Stimulated activated CD4-positive, alpha-beta T cell treated with anti-CD3 and anti-CD28 coated beads, Interleukin-1b, Interleukin-23, amount 100 ng/mL, for 24 hours (primary cell): ENCODE measurements at places on chromosomes 3 and 15.
A peak's percentile ranks its signal among the peaks of the same experiment; 100 is the strongest.

DNA sequence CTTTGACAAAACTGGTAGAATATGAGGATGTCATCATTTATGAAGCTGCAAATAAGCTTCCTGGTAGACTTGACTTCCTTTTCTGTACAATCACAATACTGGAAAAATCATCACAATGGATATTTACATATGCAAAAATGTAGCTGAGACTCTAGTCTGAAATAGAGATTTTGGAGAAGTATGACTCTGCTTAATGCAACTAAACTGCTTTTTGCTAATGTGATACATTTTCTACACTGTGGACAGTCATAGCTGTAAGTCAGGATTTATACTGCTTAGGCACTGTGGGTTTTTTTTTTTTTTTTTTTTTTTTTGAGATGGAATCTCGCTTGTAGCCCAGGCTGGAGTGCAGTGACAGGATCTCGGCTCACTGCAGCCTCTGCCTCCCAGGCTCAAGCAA is 34.5 kb upstream of the ST3GAL6 start:
- DNase-seq: no peak

- no peak for DNase-seq
Observed at GRCh38 chr3:106341586-106342162, 472.9 kb upstream of the CBLB start.

GRCh38 chr3:111979434-111980038 is 710 bp downstream of the ABHD10 start:
- DNase-seq: no peak

GRCh38 chr3:149058602-149059001 is 27.7 kb downstream of the HLTF start:
- no peak for DNase-seq

GRCh38 chr15:40234783-40235182 is 4.1 kb upstream of the PAK6 start:
- no peak for DNase-seq

DNA sequence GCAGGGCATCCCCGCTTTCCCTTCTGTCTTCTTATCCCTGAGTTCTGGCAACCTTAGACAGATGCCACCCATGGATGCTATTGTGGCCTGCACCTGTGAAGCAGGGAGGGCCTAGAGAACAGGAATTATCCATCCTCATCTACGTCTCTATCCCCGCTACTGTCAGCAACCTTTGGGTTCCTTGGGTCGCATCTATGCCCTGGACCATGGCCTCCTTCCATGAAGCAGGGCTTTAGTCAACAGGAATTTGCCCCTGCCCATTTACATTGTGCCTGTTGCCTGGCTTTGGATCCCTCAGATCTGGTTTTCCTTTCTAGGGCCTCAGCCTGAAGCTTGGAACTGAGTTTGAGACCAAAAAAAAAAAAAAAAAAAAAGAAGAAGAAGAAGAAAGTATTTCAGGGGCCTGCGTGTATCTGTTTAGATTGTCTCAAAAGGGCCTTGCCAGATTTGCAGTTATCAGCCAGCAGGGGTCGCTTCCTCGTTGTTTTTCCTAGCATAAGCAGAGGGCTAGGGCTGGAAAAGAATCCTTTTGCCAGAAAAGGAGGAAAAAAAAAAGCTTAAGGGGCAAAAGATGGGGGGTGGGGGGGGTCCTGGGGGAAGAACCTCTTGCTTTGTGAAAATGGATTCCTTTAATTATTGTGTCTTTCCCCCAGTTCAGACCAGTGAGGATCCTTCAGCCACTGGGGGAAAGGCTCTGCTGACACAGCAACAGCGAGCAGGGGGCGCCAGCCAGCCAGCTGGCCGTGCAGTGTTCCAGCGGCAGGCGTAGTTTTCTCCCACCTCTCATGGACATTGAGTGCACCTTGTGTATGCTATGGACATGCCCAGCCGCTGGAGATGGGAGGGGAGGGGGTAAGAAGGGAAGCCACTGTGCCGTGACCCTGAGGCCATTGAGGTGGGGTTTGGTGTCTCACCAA is 65.7 kb upstream of the ALDH1L1 start:
- DNase-seq: no peak

DNA sequence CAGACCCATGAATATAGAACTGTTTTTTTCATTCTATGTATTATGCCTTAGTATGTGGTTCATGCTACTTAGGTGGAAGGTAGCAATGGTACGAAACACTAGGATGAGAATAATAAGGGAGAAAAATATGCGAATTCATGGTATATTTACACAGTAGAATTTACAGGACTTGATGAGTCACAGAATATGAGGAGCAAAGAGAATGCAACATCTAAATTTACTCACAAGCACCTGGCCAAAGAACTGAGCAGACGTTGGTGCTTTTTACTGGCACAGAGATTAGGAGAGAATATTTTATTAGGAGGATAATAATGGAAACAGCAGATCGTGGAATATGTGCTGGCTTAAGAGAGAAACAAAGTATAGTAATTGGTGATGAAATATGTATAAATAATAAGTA is 785.4 kb upstream of the ROBO1 start:
- DNase-seq: no peak

GRCh38 chr15:83114856-83115255 is 7.4 kb downstream of the TM6SF1 start:
- DNase-seq: no peak

GRCh38 chr3:65919826-65920225 is 118.9 kb downstream of the MAGI1 start:
- no peak for DNase-seq

DNA sequence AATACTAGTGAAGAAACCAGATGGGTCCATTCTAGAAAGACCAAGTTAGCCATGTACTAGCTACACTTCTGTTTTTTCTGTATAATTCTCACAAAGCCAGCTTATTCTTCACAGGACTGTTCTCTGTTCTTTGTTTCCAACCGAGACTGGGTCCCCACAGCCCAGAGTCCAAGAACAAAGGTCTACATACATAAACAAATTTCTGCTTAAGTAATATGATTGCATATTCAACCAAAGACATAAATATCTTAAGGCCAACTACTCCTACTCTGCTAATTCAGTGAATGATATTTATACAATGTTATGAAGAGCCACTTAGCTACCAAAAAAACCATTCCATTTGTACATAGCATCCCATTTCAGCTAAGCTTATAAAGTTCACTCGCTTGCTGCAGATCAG is 299.8 kb upstream of the CCDC54 start:
- DNase-seq: no peak

GRCh38 chr15:57406062-57406772 is 29.9 kb downstream of the CGNL1 start:
- DNase-seq: no peak

DNA sequence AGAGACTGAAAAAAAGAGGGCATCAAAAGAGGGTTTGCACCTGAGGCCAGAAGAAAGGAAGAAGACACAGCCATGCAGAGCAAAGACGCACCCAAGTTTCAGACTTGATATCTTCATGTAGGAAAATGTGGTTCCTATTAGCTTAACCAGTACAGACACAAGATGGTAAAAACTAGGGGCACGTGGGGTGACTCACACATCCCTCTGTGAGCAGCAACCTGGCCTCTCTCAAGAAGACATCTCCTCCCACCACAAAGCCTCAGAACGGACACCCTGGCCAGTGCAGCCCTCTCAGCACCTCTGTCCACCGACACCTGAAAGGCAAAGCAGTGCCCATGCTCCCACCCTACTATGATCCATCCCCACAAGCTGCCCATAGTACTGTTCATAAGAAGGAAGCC is 33.3 kb downstream of the GLB1 start:
- DNase-seq: no peak

DNA sequence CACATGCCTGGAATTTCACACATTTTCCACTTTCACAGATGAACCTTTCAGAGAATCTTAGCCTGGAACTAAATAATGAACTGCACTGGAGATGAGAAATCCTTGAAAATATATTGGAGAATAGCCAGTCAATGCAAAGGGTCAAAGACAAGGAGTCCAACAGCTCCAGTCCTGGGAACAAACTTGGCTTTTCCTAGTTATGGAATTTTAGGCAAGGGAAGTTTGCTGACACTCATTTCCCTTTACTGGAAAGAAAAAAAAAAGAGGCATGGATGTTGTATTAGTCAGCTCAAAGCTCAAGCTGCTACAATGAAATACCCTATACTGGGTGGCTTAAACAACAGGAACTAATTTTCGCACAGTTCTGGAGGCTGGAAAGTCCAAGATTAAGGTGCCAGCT is 690.8 kb upstream of the ARPP21 start:
- no peak for DNase-seq

DNA sequence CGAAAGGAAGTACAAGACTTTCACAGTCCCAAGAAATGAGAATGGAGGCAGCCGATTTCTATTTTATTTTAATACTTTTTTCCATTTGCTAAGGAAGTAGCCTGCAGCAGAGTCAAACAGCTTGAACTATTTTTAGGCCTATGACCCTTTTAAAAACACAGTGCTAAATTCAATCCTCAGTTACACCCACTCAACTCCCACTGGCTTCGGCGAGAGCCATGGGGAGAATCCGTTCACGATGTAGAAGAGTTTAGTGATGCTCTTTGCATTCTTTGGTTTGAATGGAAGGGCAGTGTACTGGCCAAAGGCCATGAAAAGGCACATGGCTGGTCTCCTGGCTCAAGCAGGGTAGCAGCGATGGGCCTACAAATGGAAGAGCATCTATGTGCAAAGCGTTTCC is 343.5 kb downstream of the FOXP1 start:
- DNase-seq: no peak

GRCh38 chr15:70234256-70234905 is 136.7 kb upstream of the TLE3 start:
- no peak for DNase-seq

DNA sequence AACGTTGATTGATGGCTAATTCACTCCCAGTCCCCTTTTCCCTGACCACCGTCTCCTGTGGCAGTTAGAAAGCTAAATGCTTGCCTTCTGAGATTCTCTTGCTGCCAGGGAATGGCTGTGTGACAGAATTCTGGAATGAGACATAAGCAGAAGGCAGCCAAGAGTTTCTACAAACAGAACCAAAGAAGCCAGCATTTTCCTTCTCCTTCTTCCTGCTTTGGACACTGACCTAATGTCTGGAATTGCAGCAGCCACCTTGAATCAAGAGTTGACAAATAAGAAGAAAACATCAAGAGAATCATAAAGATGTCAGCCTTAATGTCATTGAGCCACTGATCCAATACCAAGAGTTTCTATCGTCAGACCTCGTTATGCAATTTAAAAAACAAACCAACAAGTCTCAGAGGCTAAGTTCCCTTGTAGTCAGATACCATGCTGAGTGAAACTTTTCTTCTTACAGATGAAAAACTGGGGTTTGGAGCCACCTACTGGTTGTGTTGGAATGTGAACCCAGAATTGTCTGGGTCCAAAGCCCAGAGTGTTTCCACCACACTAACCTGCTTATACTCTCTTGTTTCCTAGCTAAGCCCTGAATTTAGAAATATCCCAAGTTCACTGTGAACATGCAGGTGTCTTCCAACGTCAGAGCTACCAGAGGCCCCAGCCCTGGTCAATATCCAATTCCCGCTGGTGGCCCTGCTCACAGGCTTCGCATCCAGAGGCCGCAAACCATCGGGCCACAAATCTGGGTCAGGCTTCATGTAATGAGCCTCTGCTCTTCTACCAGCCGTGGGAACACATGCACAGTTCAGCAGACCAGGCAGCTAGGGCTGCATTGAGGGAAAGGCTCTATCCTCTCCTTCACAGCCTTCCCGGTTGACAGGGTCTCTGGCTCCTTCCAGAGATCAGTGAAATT is 42.5 kb downstream of the MCF2L2 start:
- DNase-seq: peak; percentile 38

- DNase-seq: no peak
Observed at GRCh38 chr3:135148398-135149020, 353.4 kb downstream of the EPHB1 start.

DNA sequence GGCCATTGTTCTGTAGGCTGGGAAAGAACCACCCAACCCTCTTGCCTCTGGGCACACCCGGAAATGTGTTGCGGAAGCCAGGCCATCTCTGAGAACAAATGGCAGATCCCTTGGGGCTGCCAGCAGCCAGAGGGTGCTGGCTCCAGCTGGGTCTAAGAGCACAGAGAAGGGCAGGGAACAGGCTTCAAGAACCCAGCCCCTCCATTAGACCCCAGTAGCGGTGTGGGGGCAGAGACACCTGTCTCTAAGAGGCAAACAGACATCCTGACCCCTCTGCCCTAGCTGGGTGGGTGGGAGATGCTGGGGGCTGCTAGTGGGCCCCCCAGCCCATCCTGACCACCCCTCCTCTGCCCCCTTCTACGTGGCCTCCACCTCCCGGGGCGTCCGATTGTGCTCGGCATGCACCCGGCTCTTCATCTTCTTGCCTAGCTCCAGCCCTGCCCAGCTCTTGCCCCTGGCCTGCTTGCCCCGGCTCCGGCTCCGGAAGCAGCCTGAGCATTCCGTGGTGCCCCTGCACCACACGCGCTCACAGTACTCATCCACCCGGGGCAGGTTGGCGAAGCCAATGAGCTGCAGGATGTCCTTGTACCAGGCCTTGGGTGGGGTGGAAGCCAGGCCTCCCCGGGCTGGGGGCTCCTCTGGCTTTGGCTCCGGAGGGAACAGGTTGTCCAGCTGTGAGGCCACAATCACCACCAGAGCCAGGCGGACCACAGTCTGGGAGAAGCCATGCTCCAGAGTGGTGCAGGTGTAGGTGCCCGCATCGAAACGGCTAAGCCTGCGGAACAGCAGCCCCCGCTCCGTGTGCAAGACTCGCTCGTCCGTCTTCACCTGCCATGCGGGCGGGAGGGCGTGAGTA is 9.4 kb downstream of the SEMA3G start:
- DNase-seq: no peak

GRCh38 chr3:39213613-39214012 is 21.2 kb upstream of the XIRP1 start:
- DNase-seq: no peak

GRCh38 chr3:17795280-17795679 is 52.8 kb upstream of the TBC1D5 start:
- no peak for DNase-seq

- DNase-seq: no peak
Observed at GRCh38 chr3:170603770-170604510, 18.1 kb upstream of the SLC7A14 start.

GRCh38 chr3:157023226-157023625 is 136.7 kb downstream of the CCNL1 start:
- no peak for DNase-seq

GRCh38 chr3:149752051-149752787 is at the start of gene COMMD2:
Gene COMMD2 (minus strand): TSS chr3:149752489. CDS start chr3:149752444, 45 bp downstream.
- DNase-seq: peak; percentile 72

DNA sequence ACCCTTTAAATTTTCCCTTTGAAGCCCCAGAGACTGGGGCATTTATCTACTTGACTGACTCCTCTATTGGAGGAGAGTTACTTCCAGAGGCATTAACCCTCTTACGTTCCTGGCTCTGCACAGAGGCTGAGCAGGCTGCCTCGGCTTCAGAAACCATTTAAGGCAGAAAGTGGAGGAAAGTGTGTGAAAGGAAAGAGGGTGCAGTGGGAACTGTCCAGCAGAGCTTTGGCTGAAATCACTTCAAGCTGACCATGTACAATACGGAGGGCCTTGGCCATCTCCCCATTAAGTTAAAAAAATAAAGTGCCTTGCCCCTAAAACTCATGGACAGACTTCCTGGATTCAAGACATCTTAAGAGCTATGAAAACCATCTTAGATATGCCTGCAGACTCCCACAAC is 238.7 kb downstream of the SV2B start:
- no peak for DNase-seq

GRCh38 chr3:129723558-129724324 is 117.3 kb upstream of the PLXND1 start:
- DNase-seq: no peak

- no peak for DNase-seq
Observed at GRCh38 chr3:69425249-69425648, 39.4 kb upstream of the FRMD4B start.

GRCh38 chr3:71903112-71903495 is 118.2 kb upstream of the PROK2 start:
- DNase-seq: no peak
